Activated naive CD8-positive, alpha-beta T cell treated with anti-CD3 and anti-CD28 coated beads, Interleukin-2, amount 10 ng/mL, durations not matched to agents 7 days and 5 days (primary cell): ENCODE measurements at places on chromosomes 7 and 10.

GRCh38 chr7:66529883-66530610 is 98.6 kb upstream of the KCTD7 start:
- DNase-seq = no peak

DNA sequence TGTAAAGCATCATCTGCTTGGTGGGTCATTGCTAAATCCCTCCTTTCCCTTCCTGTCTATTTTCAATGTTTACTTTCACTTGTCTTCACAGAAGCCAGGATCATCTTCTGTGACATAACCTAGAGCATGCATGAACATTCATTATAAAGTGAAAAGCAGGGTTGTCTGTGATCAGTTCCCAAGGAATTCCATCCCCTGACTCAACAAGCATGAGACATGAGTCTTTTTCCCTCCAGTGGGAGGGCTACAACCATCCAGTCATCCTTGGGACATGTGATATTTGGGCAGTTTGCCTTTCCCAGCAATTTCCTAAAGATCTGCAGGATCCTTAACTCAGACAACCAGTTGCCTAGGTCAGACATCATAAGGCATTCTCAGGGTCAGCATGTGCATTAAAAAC is 166.3 kb upstream of the TMEM196 start:
- DNase-seq = no peak

DNA sequence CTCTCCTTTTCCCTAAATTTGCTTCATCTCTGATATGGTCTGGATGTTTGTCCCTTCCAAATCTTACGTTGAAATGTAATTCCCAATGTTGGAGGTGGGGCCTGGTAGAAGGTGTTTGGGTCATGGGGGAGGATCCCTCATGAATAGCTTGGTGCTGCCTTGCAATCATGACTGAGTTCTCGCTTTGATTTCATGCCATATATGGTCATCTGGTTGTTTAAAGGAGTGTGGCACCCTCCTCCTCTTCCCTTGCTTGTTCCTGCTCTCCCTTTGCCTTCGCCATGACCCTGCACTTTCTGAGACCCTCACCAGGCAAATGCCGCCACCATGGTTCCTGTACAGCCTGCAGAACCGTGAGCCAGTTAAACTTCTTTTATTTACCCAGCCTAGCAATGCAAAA is 14.5 kb downstream of the NOBOX start:
- DNase-seq = no peak

GRCh38 chr10:30963992-30964930 is 67.4 kb downstream of the ZNF438 start:
- DNase-seq = no peak

DNA sequence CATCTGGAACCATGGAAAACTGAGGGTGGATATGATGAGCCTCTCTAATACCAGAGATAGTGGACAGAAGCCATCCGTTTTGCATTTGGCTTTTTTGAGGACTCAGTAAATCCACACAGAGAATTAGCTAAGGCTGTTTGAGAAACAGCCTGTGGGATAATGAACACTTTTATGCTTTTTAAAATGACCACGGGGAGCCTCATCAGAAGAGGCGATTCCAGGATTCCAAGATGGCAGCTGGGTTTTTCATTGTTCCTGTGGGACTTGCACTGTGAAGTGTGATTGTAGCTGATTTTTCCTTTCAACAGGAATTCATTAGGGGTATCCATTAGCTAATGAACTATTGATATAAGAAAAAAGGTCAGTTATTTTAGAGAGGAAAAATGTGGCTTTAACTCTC is 353.2 kb downstream of the AUTS2 start:
- DNase-seq = no peak
